ENCODE measurements at places on chromosomes 13 and 19.

DNA sequence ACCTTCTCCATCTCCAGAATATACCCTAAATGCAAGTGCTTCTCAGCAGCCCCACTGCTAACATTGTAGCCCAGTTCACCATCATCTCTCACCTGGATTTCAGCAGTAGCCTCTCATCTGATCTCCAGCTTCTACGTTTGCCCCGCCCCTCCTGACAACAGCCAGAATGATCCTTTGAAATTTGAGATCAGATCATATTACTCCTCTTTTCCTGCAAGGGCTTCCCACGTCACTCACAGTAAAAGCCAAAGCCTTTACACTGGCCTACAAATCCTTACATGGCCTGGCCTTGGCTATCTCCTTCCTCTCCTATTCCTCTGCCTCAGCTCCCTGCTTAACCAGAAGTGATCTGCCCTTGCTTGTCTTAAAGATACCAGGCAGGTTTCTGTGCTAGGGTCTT lies 94.3 kb upstream of the NBEA start:
- no peak for DNase-seq

DNA sequence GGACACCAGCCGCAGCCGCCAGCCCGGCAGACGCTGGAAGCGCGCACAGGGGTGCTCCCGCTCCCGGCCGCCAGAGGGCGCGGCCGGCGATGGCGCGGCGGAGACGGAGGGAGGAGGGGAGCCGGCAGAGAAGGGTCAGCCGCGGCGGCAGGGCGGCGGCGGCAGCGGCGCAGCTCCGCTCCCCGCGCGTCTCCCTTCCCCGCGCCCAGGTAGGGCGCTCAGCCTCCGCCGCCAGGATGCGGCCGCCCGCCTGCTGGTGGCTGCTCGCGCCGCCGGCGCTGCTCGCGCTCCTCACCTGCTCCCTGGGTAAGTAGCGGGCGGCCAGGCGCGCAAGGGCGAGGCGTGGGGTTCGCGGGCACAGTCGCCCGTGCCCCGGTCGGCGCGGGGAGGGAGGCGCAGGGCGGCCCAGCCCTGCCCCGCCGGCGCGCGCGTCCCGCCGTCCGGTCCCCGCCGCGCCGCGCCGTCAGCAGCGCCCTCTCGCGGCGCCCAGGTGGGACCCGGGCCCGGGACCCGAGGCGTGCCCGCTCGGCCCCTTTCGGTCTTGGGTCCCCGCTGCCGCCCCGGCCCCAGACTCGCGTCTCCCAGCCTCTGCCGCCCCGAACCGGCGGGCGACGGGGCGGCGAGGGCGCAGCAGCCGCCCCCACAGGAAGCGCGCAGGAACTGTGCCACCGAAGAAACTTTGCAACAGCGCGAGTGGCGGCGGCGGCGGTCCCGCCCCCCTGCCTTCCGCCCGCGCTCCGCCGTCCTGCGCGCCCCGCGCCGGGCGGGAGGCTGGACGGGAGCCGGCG lies at the start of gene B3GLCT:
Gene B3GLCT (plus strand): TSS at position 127 of the 788 bp plus-strand sequence. CDS start 110 bp downstream, at position 237.
- peak; percentile 82 for DNase-seq

DNA sequence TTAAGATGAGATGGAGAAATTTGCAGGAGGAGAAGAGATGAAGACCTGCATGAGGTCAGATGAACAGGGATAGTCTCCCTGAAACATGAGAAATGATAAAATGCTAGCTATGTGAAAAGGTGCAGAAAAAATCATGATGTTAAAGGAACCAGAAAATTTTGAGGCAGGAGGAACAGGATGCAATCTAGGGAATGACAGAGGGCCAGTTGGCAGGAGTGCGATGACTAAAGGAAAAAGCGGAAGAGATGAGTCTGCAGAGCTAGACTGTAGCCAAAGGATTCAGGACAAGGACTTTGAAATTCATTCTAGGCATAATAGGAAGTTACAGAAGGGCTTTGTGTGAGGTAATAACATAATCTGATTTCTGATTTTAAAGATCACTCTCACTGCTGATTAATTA lies 77.9 kb downstream of the TRPC4 start:
- DNase-seq = no peak

GRCh38 chr13:111623743-111624505 lies 303.5 kb downstream of the TEX29 start:
- DNase-seq = no peak

DNA sequence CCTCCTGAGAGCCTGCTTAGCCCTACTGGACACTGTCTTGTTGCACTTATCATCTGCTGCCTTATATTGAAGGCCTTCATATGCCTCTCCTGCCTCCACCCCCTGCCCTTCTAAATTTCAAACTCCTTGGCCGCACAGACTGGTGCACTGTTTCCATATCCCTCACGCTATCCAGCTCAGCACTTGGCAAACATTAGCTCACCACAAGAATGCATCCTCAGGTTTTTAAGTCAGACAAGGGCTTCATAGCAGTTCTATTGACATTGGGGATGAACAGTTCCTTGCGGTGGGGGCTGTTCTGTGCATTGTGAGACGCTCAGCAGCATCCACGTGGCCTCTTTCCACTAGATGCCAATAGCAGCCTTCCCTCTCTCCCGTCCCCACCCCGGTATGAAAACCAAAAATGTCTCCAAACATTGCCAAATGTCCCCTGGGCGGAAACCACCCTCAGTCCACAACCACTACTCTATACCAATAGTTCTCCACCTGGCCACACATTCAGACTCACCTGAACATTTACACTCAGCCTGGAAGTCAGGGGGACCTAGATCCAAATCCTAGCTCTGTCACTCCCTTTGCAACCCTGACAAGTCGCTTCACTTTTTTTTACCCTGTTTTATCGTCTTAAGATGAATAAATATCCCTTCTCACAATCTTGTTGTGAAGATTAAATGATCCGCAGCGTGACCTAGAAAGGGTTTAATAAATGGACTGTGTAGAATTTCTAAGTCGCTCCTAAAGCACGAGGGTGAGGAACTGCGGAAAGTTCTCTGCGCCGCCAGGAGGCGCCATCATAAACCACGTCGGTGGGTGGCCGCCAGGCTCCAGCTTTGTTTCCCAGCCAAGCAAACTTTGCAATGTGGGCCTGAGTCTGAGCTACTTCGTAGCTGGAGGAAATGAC lies 3.6 kb upstream of the CEACAM3 start:
- peak; percentile 66 for DNase-seq

GRCh38 chr13:66926200-66926850 lies 303.8 kb downstream of the PCDH9 start:
- no peak for DNase-seq

DNA sequence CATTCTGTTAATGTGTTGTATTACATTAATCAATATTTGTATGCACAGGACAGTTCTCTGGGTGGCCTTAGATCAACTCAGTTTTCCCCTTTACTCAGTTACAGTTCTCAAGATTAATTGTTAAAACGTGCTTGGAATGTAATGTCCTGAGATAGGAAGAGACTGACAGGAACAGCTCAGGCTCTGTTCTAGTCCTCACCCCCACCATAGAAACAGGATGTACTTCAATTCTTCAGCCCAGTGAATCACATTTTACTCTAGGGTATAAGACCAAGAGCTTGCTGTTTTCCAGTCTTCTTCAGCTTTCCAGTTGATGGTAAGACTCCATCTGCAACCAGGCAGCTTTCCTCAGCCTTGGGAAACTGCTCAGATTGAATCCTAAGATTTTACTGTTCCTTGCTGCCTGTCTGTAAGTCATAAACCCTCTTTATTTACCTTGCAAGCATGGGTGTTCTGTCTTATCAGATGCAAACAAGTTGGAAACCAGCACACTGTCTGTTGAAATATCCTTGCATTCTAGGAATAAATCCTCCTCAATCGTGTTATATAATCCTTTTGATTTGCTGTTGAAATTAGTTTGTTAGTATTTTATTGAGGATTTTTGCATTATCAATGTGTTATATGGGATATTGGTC lies 836.9 kb upstream of the PCDH9 start:
- DNase-seq = no peak

- DNase-seq = no peak
Observed at GRCh38 chr19:39157275-39157996, 31.9 kb downstream of the PAK4 start.

DNA sequence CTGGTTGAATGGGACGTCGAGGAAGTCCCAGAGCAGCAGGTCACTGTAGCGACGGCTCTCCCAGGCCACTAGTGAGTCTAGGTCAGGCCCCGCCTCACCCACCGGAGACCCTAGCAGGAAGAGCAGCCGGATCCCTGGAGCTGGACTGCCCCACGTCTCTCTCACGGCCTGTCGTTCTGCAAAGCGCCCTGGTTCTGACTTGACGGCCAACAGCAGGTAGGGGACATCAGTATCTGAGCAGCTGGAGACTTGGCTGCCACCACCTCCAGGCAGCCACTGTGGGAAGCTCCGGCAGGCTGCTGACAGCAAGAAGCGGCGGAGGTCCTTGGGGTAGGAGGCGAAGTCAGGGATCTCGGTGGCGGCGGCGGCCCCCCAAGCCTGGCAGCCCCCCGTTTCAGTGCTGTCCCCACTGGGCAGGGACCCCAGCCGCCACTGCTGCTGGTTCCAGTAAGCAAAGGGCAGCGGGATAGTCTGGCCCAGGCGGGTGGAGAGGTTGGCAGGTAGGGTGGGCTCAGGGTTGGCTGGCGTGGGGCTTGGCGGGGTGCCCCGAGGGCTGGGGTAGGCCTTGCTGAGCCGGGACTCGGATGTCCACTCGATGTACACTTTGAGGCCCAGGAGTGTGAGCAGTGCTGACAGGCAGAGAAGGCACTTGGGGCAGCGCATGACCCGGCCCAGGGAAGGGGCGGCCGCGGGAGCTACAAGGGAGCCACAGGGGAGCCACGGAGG lies 895 bp downstream of the B3GNT8 start:
- no peak for DNase-seq

DNA sequence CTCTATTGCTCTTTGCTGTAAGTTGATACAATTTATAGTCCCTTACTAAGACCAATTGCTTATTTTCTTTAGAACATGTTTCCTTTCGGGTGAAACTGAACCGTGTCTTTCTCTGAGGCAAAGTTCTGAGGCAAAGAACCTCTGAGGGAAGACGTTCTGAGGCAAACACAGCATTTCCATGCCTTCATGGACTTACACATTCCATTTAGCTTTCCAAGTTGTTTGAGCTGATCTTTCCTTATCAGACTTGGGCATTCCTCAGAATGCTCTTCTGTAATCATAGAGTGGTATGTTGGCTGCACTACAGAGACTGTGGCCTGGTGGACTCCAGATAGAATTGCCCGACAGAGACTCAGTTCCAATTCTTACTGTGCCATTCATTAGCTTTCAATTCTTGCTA lies 579.1 kb downstream of the KCTD12 start:
- no peak for DNase-seq
